HCT116 (cell line): ENCODE measurements at places on chromosomes 7 and 10.

DNA sequence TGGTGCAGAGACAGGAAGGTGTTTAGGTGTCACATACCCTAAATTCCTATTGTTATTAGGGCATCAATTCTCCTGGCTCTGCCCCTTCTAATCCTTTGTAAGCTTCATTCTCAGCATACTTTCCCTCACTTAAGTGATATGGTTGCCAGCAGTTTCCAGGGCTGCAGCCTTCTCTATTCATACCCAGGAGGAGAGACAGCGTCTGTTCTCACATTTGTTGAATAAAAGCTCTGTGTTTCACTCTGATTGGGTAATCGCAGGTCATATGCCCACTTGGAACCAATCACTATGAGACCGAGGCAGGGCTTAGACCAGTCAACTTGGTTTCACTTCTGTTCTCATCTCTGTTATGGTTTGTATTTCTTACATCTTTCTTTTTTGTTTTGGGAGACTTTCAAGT, 109.6 kb upstream of the MTPN start:
- DNase-seq: peak; percentile 36

- no peak for DNase-seq
Measured at GRCh38 chr10:716821-717220, 27.4 kb upstream of the DIP2C start.

- no peak for DNase-seq
Measured at GRCh38 chr10:104253606-104254410, 884 bp upstream of the GSTO1 start.

GRCh38 chr10:122665329-122665860, 34.3 kb downstream of the C10orf120 start:
- no peak for DNase-seq

- no peak for DNase-seq
Measured at GRCh38 chr7:106143711-106144337, 31.7 kb upstream of the SYPL1 start.

DNA sequence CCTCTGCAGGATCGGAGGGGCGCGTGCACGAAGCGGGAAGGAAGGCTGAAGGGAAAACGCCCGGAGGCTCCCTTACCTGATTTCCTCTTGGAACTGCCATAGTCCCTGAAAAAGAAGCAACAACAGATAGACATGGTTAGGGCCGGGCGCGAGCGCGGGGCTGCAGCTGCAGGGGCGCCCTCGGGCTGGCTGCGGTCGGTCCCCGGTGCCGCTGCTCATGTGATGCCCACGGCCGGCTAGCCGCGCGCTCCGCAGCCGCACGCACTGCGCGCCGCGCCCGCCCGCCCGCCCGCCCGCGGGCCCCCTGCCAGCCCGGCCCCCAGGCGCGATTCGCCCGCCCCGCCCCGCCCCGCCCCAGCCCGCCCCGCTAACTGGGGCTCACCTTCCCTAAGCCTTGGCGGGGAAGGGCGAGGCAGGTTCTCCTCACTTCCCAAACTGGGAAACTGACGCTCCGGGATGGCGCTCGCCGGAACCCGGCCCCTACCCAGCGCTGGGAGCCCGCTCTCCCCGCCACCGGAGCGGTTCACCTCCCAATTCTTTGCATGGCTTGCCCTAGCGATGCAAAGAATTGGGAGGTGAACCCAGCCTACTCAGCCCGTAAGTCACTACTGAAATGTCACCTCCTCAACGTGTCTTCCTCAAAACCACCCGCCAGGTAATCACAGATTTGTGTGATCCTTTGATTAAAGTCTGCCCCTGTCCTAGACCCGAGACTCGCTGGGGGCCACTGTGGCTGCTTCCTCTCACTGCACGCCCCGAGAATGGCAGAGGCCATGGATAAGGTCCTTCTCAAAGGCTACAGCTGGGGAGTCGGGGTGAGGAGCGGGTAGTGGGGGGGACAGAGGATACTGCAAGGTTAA, 162.2 kb downstream of the SH3PXD2A start:
- DNase-seq: no peak

DNA sequence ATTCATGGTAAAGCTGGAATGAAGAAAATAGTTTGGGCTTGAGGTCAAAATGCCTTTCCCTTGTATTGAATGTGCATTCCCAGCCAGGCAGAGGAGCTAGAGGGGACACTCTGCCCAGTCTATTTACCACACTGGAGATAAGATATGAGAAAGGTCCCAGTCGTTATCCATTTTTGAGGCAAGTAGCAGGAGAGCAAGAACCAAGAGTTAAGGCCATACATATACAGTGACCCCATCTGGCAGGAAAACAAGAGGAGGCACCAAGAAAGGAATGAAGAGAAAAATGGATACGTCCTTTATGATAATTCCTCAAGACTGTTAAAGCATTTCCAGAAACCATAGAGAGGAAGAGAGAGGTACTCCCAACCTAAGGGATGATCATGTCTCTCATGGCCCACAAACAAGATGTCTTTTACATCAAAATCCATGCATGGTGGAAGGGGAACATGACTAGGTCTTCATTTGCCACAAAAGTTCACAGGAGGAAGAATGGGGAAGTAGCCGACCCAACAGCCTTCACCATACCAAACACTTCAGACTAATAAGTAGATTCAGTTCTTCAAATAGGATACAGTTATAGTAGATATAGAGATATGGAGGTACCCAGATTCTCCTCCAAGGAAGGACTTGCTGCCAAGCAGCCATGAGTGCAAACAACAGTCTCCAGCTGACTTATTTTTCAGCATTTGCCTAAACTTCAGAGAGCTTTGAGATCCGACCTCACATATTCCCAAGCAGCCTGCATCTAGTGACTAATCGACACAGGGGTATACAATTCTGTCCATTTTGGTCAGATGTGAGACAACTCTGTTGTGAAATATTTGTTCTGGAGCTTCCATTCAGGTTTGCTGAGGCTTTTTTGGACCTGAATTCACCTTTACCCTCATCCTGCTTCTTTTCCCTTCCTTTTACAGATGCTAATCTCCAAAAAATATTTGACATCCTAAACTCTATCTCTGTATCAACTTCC, 61.1 kb upstream of the CCDC71L start:
- DNase-seq: no peak
